ENCODE measurements at places on chromosomes 11 and 22.

DNA sequence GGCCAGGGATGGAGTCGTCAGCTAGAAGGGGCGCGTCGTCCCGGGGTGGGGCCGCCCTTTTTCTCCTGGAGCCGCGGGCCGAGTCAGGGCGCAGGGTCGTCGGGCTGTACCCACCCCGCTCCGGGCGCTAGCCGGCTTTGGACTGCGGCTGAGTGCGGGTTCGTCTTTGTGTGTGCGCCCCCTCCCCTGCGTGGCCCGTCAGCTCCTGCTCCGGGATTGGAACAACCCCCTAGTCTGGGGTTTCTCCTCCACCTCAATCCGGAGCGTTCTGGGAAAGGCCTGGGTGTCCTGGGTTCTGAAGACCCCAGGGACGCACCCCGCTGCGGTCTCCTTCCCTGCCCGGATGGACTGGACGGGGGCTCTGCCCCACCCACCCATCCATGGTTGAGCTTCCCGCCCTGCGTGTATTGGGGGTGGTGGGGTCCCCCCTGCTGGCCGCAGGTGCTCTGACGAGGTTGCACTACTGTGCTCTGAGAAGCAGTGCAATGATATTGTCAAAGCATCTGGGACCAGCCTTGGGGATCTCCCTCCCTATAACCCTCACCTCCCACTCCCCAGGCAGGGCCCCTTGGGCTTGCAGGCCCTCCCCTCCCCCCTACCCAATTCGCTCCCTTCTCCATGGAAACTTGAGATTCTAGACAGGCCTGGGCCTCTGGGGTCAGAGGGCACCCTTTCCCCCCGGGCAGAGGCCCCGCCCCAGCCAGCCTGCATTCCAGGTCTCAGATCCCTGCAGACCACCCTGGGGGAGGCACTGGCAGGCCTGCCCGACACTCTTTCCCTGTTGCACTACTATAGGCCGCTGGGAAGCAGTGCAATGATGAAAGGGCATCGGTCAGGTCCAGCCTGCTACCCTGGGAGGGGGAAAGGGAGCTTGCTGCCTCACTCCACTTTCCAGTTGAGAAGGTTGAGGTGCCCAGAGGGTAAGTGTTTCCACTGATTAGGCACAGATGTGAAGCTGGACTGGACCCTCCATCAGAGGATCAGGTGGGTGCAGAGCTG is 10.7 kb downstream of the SDF2L1 start:
- DNase-seq = no peak

DNA sequence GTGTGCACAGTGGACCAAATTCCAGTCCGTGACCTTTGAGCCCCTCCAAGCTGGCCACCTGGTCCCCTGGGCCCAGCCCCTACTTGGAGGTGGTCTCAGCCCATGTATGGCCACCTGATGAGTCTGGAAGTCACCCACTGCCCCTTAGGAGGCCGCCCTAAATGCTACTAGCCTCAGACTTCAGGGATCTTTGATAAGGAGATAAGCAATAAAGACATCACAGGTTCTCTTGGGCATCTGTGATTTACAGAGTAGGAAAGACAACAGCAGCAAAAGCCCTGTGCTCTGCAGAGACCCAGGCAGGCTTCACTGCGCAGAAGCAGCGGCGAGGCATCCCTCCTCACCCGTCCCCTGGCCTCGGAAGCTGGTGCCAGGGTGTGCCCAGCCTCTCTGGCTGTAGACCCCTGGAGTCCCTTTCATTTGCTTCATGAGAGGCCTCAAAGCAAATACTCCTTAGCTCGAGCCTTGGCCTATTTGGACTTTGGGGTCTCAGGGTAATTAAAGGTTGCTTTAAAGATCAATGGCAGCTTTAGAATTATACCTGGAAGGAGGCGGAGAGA is 360.1 kb downstream of the TBC1D22A start:
- no peak for DNase-seq

DNA sequence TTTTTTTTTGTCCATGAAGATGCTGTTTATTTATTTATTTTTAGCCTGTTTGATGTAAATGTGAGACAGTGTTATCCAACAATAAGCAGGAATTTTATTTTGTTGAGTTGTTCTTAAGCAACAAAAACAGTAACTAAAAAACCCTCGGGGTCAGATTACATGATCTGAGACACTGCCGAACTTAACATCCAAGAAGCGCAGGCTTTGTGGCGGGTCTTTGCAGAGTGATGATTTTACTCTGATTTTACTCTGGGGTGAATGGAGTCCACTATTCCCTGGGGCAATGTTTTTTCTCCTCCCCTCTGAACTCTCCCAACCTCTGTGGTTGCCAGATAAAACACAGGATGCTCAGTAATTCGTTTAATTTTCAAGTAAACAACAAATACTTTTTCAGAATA is 450.1 kb upstream of the B3GAT1 start:
- DNase-seq = no peak

DNA sequence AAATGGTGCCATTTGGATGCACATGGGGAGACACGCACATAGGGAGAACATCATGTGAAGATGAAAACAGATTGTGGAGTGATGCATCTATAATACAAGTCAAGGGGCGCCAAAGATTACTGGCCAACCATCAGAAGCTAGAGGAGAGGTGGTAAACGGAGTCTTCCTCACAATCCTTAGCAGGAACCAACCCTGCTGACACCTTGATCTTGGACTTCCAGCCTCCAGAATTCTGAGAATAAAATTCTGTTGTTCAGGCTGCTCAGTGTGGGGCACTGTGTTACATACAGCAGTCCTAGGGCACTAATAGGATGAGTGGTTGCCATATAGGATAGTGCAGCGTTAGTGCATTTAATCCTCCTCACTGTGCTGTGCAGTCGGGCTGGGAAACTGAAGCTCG is 8.0 kb upstream of the SEC14L4 start:
- DNase-seq = no peak

- DNase-seq = no peak
Measured at GRCh38 chr22:48785792-48786678, 1041.6 kb downstream of the BRD1 start.

GRCh38 chr11:14317659-14318325 is 41.2 kb downstream of the RRAS2 start:
- DNase-seq = no peak

GRCh38 chr22:35102663-35103062 is 36.7 kb downstream of the ISX start:
- DNase-seq = no peak

GRCh38 chr11:78350646-78351165 is 66.9 kb downstream of the GAB2 start:
- no peak for DNase-seq

GRCh38 chr22:23534201-23534850 is 45.8 kb downstream of the IGLL1 start:
- no peak for DNase-seq

- no peak for DNase-seq
Measured at GRCh38 chr11:94731880-94732601, 36.1 kb upstream of the AMOTL1 start.

GRCh38 chr11:95512177-95512576 is 277.4 kb downstream of the FAM76B start:
- no peak for DNase-seq

DNA sequence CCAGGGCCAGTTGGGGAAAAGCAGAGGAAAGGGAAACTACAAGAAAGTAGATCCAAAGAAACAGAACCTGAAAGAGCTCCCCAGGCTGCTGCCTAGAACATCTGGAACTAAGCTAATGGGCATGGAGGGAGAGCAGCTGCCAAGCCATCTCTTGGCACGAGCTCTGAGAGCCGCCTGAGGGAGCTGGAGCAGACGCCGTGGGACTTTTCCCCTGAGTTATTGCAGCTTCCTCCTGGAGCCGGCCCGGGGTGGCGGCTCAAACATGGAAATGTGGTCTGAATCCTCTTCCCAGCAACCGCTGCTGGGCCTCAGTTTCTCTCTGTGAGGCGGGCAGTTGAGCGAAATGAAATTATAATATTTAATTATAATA is 41.8 kb downstream of the LIF start:
- no peak for DNase-seq

- DNase-seq = no peak
Measured at GRCh38 chr22:22823131-22823810, 64.3 kb upstream of the IGLL5 start.

- no peak for DNase-seq
Measured at GRCh38 chr11:84316866-84317555, 1030.8 kb upstream of the CCDC90B start.

DNA sequence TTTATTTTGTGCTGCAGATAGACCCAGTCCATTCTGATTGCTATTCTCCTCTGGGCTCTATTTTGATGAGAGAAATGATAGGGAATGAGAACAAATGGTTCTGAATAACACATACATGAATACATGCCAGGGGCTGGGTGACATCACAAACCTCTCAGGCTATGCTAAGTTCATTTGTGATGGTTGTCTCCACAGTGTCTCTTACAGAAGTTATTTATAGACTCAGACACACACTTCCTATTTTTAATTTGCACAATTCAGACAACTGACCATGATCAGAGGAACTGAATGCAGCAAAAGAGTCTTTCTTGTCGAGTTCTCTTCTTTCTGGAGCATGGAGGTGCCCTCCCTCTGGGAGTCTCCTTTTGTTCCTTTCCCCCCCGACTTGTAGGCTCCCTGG is 991.7 kb downstream of the OPCML start:
- DNase-seq = no peak

DNA sequence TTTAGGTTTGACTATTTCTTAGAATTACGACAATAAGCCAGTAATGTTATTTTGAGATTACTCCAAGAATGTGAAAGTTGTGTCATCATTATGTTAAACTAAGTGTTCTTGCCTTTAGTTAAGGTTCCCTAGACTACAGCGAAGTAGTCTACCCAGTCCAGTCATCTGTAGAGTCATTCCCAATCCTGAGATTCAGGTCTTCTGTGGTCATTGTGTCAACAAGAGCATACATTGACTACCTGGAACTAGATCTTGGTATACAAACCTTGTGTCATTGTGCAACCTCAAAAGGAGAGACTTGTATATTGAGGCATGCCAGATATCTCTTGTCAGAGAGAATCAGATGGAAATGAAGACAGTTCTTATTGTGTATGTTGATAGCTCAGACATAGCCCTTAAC is 115.9 kb downstream of the ATM start:
- DNase-seq = no peak

- DNase-seq = no peak
Measured at GRCh38 chr22:49815641-49816091, 12.0 kb downstream of the BRD1 start.

DNA sequence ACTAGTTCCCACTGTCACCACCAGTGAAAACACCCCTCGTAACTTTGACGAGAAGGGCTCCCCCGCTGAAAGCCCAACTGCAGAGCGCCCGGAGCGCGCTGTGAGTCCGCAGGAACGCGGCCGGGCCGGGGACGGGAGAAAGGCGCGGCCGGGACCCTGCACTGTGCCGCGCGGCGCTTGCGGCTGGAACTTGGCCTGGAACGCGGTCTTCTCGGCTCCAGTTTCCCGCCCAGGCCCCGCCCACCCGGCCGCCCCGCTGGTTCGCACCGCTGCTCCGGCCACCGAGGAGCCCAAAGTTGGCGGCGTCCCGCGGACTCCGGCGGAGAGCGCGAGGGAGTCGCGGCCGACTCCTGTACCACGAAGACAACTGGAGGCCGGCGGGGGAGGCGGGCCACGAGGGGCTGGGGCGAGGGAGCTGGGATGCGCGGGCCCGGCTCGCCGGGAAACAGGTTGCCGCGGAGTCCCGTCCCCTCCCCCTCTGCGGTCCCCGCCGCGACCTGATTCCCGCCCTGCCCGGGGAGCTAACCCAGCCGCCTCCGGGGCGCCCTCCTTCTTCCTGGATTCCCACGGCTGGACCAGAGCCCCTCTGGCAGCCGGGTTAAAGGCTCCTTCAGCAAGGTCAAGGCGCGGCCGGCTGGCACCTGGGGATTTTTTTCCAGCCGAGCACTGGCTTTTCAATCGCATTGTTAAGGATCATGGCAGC is 3.4 kb downstream of the TENM4 start:
- DNase-seq = no peak

- peak; percentile 57 for DNase-seq
Measured at GRCh38 chr22:46604306-46604690, 15.9 kb upstream of the GRAMD4 start.

DNA sequence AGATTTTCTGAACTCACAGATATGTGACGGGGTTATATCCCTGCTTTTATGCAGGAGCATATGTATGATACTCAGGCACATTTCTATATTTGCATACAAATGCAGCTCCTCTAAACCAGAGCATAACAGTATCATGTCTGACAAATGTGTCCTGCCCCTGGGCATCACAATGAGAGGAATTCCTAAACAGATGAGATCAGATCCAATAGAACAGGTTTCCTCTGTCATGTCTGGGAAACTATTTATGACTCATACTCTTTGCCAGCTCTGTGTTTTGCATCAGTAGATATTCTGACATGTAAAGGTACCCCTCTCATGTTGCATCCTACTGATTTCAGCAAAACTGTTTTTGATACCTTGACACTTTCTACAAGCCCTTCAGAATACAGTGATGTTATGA is 29.4 kb downstream of the SYT9 start:
- no peak for DNase-seq

DNA sequence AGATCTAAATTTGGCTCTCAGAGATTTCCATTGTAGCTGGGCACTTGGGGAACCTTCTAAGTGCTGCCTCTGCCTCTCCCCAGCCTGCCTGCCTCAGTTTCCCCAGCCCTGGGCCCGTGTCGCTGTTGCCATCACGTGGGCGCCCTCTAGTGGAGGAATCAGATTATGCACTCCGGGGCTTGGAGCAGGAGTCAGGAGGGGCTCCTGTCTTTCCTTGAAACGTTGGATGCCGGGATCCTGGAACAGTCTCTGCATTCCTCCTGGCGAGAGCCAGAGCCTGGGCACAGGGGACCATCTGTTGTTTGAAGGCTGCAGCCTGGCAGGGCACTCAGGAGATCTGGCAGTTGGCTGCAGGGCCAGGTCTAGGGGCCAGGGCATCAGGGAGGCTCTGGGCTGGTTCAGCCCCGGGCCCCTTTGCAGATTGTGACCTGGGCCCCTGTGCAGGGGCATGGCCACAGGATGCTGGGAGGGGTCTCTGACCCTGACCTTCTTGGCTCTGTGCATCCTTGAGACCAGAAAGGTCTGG is 71.6 kb downstream of the LRP5 start:
- no peak for DNase-seq

DNA sequence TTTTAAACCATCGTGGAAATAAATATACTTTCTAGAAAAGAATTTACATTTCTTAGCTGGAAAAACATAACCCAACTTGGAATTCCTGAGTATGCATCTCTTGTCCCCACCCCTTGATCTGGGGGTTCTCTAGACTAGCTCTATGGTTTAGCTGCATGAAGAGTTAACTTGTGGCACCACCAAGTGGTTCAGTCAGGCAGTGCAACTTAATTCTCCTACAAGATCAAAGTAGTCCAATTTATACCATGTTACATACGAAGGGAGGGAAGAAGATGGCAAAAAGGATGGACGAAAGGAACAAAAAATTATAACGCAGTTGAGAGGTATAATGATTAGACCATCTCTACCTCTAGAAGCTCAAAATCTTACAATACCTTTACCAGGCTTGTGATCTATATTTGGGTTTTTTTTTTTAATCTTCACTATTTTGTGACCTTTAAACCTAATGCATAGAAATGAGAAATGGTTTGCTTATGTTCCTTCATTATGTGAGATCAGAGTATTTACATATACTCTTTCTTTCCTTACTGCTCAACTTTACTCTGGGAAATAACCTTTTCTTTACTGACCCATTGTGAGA is 28.5 kb upstream of the ALKBH3 start:
- DNase-seq = peak; percentile 25
